ENCODE measurements at places on chromosomes 1 and 21. TPM values are rescaled to one million over a fixed set of nuclear protein-coding genes. Genes with fewer than 3 reads are reported as not detected.

VANGL2 gene
- 106 TPM for total RNA-seq

- no peak for DNase-seq
These were observed 159.6 kb upstream of the COL11A1 start for GRCh38 chr1:103267893-103268292.

WLS gene
- total RNA-seq = 147 TPM

- no peak for DNase-seq
These were observed 9.4 kb downstream of the CR2 start for GRCh38 chr1:207463571-207463970.

EPS15 gene
- total RNA-seq = 41.6 TPM

CYP4A11 gene
- not detected for total RNA-seq

- DNase-seq = no peak
These were observed 257.3 kb downstream of the KCNJ6 start for GRCh38 chr21:37658817-37659458.

Data from neural crest cell (in vitro differentiated cells).